ENCODE measurements at places on chromosomes 12 and 14. TPM values are rescaled to one million over a fixed set of nuclear protein-coding genes. Genes with fewer than 3 reads are reported as not detected.

The NFE2 gene
- total RNA-seq: 2.8 TPM

The GPR68 gene
- total RNA-seq: 18.8 TPM

The ADGRD1 gene
- total RNA-seq: not detected

The KRT71 gene
- total RNA-seq: not detected

The AKAP6 gene
- 0.47 TPM for total RNA-seq

The GYS2 gene
- total RNA-seq: not detected

The PLXNC1 gene
- 13.8 TPM for total RNA-seq

The VDR gene
- 2.9 TPM for total RNA-seq

The CEBPE gene
- total RNA-seq: not detected

The HOXC12 gene
- total RNA-seq: not detected

The NID2 gene
- not detected for total RNA-seq

The OSBPL8 gene
- total RNA-seq: 195 TPM

The EIF2S1 gene
- 35.3 TPM for total RNA-seq

The ADAM20 gene
- total RNA-seq: 0.72 TPM
